ENCODE measurements at places on chromosomes 2 and 18.

DNA sequence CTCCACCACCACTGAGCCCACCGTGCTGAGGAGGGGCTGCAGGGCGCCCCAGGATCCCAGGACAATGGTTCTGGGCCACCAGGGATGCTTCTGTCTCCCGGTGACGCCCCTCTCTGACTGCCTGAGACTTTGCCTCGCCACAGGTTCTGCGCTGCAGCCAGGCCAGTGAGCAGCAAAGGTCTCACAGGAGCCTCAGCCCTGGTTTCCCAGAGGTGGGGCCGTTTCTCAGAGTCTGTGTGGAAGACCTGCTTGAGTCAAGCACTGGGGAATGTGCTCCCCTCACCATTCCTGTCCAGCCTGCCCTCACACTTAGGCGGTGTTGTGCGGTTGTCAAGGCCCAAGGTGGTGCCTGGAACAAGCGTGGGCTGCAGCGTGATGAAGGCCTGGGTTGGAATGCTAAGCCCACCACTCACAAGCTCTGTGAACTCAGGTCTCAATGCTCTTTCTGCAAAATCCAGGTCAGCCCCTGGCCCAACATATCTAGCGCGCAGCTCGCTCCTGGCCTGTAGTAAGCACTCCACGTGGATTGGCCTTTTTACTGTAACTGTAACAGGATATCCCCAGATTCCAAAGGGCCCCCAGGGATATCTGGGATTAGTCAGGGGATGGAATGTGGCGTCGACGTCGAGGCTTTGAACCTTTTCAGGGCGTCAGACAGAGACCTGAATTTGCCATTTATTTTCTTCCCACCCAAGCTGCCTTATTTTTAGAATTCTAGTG is 47.6 kb downstream of the PLB1 start:
- DNase-seq, result no peak

- no peak for DNase-seq
These were observed 395.4 kb downstream of the EPHA4 start for GRCh38 chr2:221176667-221177066.

GRCh38 chr18:4453567-4453873 is 1.6 kb downstream of the DLGAP1 start:
- no peak for DNase-seq

GRCh38 chr2:108316461-108317258 is 28.0 kb downstream of the SULT1C2 start:
- DNase-seq, result no peak

- DNase-seq, result no peak
These were observed 358.2 kb upstream of the UBE2E3 start for GRCh38 chr2:180621941-180622918.

DNA sequence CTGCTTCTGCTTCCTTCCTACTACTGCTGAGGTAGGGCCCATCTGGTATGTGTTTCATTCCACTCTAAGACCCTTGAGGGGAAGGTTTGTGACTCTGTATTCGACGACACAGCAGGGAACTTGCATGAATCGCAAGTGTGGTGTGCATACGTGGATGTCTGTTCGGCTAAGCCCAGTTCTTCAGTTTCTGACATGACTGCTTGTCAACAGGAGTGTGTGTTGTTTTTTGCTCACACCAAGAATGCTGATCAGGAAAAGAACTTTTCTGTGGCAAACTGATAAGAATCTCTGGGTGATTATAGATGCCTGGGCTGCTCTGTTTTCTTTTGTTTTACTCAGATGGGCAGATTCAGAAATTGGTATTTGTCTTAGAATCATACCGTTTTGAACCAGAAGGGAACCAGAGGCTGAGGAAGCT is 22.0 kb downstream of the TNFRSF11A start:
- no peak for DNase-seq

- DNase-seq, result peak; percentile 28
These were observed 39.1 kb downstream of the ROCK2 start for GRCh38 chr2:11305338-11305737.

DNA sequence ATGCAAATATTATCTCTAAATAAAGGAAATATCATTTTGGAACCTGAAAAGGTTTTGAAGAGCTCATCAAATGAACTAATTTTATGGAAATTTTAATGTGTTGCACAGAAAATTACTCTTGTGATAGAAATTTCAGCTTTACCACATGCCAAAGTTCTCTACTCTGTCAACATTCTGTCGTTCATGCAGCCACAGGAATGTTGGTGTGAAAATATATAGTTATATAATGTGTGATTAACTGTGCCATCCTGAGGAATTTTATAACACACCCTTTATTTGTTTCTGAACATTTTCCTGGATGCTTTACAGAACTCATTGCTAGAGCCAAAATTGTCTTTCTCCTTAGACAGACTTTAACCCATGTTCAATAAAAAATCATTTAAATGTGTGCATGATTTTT is 202.5 kb upstream of the SLC8A1 start:
- DNase-seq, result no peak

DNA sequence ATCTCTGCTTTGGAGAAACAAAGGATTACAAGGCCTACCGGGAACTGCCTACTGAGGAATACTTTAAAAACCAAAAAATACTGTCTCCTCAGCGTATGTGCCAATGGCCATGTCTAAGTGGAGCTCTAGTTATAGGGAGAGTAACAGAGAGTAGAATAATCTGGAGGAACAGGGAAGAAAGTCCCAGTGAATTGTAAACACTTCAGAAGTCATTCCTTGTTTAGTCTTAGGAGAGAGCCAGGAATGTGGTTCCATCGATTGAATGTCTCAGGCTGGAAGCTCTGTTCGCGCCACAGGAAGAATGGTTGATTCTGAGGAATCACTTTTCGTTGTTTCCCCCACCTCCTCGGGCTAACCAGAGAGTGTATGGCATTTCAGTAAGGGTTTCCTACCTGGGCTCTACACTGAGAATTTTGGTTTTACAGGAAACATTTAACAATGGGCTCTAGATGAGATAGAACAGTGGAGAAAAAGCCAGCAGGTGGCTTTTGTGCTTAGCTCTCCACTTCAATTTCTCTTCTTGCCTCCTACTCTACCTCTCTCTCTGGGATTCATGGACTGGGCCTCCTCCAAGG is 88.7 kb downstream of the ACVR1 start:
- no peak for DNase-seq

- peak; percentile 44 for DNase-seq
These were observed 1.6 kb upstream of the KLF7 start for GRCh38 chr2:207167099-207167923.

- DNase-seq, result no peak
These were observed 170.5 kb upstream of the NETO1 start for GRCh38 chr18:73038336-73038735.

- peak; percentile 91 for DNase-seq
These were observed 79.7 kb upstream of the MSH2 start for GRCh38 chr2:47323009-47323821.
